ENCODE measurements at places on chromosomes 16 and 17.

DNA sequence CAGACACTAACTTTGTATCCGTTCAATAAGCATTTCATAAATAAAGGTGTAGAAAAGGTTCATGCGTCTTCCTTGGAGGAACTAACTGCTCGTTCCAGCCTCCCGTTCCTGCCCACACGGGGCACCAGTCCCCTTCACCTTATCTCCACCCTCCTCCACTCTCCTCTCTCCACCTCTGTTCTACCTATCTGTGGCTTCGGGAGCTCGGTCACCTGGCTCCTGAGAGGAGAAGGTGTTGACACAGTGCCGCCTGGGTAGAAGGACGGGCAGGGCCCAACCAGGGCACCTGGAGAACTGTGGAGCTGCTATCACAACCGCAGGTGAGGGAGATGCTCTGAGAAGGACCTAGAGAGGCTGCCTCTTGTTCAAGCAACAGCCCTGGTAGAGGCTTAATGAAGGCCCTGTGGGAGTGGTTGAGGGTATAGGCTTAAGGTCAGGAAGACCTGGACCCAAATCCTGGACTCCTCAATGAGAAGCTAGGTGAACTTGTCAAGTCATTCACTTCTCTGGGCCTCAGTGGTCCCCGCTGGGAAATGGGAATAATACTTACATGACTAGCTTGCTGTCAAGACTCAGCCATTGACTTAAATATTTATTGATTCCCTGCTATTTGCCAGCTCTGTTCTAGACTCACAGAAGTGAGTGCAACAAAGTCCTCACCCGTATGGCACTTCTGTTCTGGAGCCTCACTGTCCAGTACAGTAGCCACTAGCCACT lies 9.6 kb upstream of the MINK1 start:
- DNase-seq = no peak

- DNase-seq = peak; percentile 55
These were observed 591 bp upstream of the SLFN5 start for GRCh38 chr17:35242158-35242804.

- no peak for DNase-seq
These were observed 1.8 kb downstream of the CCDC78 start for GRCh38 chr16:724188-725040.

- no peak for DNase-seq
These were observed 72.5 kb downstream of the CDH13 start for GRCh38 chr16:82699260-82699659.

- DNase-seq = no peak
These were observed 80.9 kb upstream of the ZNF423 start for GRCh38 chr16:49936791-49937190.

DNA sequence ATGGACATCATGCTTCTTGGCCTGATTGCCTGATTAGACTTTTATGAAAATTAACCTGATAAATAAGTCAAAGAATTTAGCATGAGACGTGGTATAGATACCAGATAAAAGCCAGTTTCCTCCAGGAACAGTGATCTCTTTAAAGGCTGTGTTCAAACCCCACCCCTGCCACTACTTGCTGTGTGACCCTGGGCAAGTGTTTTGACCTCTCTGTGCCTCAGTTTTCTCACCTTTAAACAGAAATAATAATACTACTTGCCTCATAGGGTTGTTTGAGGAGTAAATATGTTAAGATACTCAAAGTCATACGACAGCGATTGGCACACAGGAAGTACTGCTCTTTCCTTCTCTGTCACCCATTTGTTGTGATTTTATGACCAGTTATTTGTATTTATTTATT lies 115.5 kb downstream of the MAF start:
- DNase-seq = no peak

DNA sequence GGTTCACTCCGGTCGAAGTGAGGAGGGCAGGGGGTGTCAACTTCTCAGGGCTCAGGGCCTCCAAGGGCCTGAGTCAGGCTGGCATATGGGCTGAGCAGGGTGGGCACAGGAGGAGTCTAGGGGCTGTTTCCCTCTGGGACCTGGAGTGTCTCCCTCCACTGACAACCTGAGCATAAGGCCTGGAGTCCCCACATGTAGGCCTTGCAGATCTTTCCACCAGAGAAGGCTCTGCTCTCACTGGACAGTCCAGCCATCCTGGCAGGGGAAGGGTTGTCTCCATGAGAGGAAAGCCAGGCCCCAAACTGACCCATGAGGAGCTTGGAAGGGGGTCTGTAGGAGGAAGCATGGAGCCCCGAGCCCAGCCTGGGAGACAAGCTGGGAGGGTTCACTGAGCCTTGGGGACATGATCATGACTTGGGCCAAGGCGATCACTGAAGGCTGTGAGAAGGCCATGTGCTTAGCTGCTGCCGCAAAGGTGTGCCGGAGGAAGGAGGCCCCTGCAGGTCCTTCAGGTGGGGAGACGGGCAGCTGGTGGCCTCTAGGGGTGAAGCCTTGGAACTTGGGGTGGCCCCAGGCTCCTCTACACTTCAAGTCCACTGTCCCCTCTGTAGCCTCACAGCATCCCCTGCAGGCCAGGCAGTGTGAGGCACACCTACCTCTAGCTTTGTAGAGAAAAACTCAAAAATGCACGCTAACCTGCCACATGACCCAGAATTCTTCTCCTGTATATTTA lies 9.9 kb downstream of the CMTM2 start:
- no peak for DNase-seq

- no peak for DNase-seq
These were observed 492.1 kb downstream of the CDH8 start for GRCh38 chr16:61544165-61544564.

GRCh38 chr16:68826652-68827051 lies 16.7 kb upstream of the TANGO6 start:
- no peak for DNase-seq

DNA sequence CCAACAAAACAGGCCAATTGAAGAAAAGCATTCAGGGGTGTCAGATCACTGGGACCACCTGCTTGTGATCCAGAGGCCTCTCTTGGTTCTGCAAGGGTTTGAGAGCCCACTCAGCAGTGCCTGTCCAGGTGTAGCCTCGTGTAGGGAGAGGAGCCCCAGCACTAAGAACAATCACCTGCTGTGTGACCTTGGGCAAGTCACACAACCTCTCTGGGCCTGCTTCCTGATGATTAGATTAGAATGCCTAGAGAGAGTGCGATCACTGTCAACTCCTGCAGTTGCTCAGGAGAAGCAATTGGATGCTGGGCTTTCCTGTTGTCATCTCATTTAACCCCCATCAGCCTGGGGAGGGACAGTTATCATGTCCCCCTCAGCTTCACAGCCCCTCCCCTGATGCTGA lies 10.2 kb downstream of the DLX3 start:
- DNase-seq = no peak

DNA sequence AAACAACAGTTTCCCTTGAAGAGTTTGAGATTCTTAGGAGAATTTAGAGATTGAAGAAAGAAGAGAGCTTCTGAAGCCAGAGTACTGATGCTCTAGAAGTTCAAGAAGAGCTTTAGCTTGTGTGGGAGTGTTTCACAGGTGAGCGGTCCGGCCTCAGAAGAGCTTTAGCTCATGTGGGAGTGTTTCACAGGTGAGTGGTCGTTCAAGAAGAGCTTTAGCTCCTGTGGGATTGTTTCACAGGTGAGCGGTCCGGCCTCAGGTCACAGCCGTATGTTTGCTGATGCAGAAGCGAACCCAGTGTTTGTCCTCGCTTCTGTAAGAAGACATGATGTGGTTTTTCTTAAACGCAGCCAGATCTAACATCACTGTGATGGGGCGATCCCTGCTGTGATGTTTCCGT lies 76.4 kb downstream of the SEC14L1 start:
- DNase-seq = no peak

GRCh38 chr17:38425031-38425430 lies 3.2 kb upstream of the ARHGAP23 start:
- no peak for DNase-seq

DNA sequence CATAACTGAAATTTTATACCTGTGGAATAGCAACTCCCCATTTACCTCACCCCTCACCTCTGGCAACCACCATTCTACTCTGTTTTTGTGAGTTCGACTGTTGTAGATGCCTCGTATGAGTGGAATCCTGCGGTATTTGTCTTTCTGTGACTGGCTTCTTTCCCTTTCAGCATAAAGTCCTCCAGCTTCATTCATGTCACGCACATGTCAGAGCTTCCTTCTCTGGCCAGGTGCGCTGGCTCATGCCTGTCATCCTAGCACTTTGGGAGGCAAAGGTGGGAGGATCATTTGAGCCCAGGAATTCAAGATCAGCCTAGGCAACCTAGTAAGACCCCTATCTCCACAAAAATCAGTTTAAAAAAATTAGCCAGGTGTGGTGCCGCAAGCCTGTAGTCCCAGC lies 278.4 kb downstream of the PARN start:
- no peak for DNase-seq

DNA sequence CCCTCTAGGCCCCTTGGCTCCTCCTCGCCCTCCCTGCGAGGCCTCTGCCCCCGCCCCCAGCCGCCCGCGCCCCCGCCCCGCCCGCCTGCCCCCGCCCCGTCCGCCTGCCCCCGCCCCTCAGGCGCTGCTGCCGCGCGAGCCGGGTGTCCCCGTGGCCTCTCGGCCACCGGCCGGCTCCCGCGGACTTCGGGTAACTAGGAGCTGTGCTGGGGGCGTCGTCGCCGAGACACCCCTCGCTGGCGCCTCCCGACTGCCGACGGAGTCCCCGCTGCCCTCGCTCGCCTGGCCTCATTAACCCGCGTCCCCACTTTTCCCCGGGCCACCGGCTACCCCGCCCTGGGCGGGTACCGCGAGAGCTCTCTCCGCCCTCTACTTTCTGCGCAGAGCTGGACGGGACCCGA lies at the start of gene TLCD1:
Gene TLCD1, minus strand, starts transcription at position 8 of the 401 bp plus-strand sequence. CDS start 136 bp downstream, outside the sequence.
- DNase-seq = no peak

DNA sequence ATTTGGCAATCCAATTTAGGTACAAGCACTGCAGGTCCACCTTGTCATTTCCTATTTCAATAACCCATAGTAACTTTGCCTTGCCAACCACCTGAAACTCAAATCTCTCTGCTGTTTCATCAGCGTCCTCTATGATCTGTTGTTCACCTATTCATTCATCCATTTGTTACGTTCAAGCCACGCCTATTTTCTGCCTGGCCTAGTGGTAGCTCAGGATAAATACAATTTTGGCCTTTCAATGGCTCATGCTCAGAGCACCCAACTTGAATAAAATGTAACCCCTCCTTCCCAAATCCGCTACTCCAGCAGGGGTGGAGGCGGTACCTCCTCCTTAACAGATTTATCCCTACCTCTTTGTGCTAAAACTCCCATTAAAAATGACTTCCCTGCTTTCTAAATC lies 3.6 kb upstream of the FBXO47 start:
- DNase-seq = no peak

GRCh38 chr17:48176471-48176855 lies 68.9 kb downstream of the SNX11 start:
- DNase-seq = no peak

DNA sequence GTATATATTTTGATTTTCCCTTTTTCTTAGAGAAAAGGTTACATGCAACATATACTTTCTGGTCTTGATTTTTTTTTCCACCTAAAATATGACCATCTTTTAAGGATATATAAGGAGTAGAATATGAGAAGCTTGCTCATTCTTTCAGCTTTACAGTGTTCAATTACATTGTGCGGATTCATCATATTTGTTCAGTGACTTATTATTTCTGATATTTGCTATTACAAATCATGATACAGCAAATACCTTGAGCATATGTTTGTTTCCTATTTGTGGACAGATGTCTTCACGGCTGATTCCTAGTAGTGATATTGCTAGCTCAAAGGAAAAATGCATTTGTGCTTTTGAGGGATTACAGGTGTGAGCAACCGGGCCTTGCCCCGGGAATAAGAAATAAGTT lies 18.1 kb downstream of the KATNIP start:
- no peak for DNase-seq

DNA sequence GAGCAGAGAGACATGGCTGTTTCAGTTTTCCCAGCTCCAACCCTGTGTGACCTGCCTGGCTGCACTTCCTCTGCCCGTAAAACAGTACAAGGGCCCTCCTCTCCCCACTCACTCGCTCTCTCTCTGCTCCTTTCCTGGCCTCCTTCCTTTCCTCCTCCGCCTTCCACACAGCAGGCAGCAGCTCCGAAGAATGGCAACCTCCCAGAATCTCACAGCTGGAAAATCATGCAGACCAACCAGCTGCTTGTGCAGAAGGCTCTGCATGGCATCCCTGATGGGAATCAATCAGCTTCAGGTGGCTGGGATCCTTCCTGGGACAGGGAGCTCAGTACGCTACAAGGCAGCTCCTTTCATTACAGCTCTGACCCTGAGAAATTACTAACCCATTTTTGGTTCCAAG lies 27.4 kb downstream of the TMEM132E start:
- DNase-seq = no peak

DNA sequence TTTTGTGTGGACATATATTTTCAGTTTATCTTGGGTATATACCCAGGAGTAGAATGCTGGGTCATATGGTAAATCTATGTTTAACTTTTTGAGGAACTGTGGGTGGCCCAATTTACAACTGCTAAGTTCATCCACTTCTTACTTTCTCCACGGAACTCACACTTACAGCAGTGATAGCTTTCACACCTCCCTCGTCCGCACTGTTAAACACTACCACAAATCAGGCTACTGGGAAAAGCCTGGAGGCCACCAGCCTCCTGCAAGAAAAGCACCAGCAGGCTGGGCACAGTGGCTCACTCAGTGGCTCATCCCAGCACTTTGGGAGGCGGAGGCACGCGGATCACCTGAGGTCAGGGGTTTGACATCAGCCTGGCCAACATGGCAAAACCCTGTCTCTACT lies 14.7 kb upstream of the ZG16 start:
- no peak for DNase-seq

GRCh38 chr17:7084088-7084487 lies 4.0 kb upstream of the CLEC10A start:
- no peak for DNase-seq

DNA sequence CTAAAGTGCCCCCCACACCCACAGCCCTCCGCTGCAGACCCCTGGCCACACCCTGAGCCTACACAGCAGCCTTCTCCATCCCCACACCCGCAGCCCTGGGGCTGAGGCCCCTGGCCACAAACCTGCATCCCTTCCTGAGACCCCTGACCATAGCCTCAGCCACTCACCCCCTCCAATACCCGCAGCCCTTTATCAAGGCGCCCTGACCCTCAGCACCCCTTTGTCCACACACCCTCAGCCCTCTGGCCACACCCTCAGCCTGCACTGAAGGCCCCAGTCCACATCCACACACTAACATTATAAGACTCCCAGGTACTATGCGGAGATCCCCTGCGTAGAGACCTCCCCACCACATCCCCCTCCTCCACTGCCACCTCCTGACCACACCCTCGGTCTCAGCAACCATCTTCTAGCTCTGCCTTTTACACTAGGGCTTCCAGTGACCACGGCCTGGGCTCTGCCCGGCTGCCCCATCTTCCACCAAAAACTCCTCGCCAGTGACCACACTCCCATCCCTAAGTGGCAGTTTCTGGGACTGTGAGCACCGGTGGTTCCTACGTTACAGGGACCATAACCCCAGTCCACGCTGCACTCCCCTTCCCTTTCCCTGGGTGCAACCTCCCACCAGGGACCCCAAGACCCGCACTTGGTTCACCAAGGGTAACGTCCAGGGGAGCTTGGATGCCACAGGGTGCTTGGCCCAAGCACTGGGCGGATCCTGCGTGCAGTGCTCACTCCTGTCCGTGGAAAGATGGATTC lies 818 bp downstream of the TPPP3 start:
- DNase-seq = no peak

DNA sequence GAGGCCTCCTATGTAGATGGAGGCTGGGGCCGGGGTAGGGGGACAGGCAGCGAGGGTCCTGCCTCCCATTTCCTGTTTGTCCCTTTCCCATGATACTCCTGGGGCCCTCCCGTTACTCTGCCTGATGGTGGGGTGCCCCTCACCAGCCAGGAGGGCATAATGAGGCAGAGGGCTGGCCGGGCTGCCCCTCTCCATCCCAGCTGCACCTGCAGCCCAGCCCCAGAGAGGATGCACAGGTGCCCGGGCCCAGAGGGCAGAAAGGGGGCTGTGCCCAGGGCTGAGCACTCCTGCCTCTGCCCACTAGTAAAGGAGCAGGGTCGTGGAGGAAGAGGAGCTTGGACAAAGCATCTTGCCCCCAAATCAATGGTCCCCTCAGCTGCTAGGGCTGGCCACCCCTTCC lies 10.4 kb downstream of the ADAM11 start:
- no peak for DNase-seq
